ENCODE measurements at places on chromosomes 11 and 22.

- DNase-seq = no peak
These were observed 7.2 kb upstream of the OAF start for GRCh38 chr11:120203626-120204025.

DNA sequence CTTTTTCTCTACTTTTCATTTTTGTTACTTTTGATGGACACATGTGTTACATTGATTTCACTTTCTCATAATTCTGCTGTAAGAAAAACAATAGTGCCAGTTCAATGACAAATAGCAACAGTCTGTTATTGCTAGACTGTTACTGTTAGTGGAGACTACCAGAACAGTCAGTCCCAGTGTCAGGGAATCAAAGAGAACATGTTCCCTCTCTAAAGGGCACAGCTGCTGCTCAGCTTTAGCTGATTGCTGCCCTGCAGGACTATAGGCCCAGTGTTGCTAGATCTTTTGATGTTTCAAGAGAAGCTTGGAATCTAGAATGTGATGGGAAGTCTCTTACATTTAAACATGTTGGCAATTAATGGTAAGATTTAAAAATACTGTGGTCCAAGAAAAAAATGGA, 3.4 kb downstream of the BIRC3 start:
- DNase-seq = peak; percentile 31

DNA sequence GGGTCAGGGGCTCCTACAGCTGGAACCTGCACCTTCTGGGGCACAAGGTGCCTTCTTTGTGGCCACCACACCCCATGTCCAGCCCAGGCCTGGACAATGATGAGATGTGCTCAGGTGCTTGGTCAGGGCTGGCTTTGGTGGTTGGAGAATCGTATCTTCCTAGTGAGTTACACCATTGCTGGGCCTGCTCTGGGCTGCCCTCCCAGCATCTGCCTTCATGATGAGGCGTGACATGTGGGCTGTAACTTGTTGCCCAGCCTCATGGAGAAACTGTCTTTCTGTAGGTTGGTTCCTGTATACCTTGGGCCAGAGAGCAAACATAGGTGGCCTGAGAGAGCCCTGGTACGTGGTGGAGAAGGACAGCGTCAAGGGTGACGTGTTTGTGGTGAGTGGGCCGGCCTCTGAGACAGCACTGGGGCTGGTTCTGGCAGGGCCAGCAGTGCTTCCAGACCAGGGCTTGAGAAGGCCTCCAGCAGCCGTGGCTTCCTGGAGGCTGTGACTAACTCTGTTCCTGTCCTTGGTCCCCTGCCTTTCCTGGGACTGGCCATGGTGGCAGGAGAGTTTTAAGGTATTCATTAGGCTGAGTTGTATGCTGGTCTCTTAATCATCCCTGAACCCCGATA, 18.1 kb downstream of the TRMU start:
- no peak for DNase-seq

- no peak for DNase-seq
These were observed 1074.3 kb upstream of the TENM4 start for GRCh38 chr11:80515097-80515496.

- no peak for DNase-seq
These were observed 160.2 kb downstream of the LDLRAD3 start for GRCh38 chr11:36103933-36104530.

DNA sequence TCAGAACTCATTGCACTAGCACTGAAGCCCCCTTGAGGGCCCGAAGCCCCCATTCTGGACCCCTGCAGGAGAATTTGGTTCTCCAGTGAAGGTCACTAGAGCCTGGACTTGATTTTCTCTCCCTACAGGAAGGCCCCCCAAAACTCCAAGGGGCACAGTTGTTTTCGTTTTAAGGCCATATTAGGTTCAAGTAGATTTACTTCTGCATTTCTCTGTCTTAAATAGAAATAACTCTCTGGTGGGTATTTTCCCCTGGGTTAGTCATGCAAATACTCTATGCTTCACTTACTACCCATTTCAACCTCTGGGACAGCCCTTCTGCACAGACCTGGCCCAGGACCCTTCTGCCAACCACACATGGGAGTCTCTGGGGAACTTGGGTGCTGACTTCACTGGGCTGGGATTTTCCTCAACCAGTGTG, 41.6 kb downstream of the WEE1 start:
- DNase-seq = no peak

DNA sequence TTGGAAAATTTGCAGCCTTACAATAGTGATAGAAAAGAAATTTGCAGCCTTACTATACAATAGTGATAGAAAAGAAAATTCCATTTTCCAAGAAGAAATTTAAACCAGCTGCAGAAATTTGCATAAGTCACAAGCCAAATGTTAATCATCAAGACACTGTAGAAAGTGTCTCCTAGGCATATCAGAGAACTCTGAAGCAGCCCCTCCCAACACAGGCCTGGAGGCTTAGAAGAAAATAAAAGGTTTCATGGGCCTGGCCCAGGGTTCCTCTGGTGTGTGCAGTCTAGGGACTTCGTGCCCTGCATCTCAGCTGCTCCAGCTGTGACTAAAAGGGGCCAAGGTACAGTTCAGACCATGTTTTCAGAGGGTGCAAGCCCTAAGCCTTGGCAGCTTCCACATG, 6.0 kb downstream of the OR4A16 start:
- DNase-seq = no peak

- DNase-seq = no peak
These were observed 19.7 kb upstream of the SLC5A1 start for GRCh38 chr22:32023251-32023827.

DNA sequence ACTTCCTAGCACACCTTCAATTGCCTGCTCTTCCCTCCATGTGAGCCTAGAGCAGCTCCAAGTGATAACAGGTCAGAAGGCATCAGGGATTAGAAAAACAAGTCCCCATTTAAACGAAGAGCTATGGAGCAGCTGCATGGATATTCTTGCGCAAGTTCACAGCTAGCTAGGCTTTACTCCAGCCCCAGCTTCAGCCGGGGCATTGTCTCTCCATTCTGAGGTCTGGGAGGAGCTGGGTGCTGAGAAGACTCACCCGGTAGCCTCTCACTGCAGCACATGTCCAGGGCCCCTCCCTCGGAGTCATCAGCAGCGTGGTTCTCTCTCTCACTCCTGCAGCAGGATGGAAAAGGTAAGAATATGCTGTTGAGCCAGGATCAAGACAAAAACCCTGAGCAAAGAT, 26.0 kb downstream of the PTPN5 start:
- DNase-seq = no peak

- no peak for DNase-seq
These were observed 299.0 kb downstream of the MIAT start for GRCh38 chr22:26956371-26956770.

GRCh38 chr11:16296273-16296672, 60.1 kb downstream of the SOX6 start:
- DNase-seq = no peak

DNA sequence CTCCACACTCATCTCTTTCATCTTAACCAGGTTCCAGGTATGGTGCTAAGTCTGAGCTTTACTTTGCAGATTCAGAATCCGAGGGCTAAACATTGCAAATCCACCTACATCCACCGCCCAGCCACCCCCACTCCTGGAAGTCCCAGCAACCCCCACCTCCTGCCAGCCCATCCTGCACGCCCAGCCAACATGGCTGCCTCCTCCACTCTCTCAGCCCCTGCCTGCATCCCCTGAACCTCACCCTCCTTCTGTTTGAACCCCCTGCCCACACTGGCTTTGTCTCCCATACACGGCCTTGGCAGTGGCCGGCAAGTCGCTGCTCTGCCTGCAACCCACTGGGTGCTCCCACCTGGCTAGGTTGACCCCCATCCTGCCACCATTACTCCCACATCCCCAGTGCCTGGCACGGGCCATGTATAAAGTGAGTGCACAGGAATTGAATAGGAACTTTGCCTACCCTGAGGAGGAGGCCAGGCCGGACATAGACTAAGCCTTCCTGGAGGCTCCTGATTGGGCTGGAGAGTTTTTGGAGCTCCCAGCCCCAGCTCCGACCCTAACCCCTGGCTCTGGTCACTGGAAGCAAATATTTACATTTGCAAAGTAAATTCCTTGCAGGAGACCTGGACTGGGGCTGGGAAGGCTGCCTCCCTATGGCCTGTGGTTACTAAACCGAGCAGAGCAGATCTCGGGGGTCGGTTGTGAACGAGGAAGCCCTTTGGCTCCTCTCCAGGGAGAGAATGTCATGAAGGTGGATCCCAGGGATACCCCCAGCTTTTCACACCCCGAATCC, 14.4 kb downstream of the EMID1 start:
- no peak for DNase-seq

DNA sequence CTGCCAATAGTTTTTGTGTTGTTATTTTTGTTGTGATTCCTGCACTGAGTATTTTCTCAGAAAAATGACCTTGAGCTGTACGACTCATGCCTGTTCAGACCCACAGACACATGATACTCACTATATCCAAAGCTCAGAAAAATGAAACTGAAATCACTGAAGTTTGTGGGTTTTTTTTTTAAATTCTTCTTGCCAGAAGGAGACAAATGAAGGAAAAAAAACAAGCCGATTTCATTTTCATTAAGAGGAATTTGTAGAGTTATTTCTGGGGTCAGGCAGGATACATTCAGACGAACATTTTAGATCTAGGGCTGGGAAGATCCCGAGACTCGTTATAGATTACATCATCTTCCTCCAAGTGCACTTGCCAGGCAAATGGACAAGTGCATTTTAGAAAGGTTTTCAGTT, 60.4 kb downstream of the BMAL1 start:
- DNase-seq = no peak

GRCh38 chr22:37045958-37046357, 5.6 kb upstream of the KCTD17 start:
- DNase-seq = peak; percentile 22

DNA sequence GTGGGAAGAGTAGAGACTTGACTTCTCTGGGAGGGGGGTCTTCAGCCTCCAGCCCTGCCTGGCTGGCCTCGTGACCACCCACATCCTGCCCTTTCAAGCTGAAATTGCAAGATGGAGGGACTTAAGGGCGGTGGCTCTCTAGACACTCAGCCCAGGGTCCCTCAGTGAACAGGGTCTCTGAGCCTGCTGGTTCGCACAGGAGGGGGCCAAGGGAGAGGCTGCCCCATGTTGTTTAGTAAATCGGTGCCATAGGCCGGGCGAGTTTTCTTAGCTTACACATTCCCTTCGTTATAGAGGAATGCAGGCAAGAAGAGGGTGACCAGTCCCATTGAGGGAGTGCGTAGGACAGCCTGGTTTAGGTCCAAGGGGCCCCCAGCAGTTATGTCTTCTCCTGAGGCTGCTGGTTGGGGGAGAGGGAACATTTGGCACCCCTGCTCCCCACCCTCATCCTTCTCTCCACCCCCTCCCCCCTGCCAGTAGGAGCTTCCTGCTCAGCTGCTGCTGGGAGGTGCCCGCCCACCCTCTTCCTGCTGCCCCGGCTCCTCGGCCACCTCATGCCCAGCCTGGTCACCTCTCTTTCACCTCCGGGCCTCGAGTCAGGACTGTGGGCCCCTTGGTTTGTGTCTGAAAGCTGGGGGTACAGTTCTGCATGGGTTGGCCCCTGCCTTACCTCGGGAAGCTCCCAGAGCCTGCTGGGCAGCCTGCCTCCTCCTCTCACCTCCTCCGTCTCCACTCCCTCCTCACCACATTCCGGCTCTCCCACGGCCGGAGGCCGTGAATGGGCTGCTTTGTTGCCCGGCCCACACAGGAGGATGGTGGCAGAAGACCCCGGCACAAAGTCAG, 3.9 kb downstream of the FRMD8 start:
- no peak for DNase-seq

DNA sequence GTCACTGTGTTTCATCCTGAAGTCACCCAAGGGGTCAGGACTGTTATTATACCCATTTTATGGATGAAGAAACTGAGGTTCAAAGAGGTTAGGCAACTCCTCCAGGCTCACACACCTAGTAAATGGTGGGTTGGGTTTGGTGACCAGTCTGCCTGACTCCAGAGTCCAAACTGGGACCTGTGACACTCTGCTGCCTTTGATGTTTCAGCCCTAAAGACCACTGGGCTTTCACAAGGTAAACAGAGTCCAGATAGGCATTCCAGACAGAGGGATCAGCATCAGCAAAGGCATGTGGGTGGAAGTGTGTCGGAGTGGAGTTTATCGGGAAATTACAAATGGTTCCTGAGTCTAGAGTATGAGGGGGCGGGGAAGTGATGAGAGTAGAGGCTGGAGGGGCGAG, 38.5 kb downstream of the MICAL2 start:
- no peak for DNase-seq

DNA sequence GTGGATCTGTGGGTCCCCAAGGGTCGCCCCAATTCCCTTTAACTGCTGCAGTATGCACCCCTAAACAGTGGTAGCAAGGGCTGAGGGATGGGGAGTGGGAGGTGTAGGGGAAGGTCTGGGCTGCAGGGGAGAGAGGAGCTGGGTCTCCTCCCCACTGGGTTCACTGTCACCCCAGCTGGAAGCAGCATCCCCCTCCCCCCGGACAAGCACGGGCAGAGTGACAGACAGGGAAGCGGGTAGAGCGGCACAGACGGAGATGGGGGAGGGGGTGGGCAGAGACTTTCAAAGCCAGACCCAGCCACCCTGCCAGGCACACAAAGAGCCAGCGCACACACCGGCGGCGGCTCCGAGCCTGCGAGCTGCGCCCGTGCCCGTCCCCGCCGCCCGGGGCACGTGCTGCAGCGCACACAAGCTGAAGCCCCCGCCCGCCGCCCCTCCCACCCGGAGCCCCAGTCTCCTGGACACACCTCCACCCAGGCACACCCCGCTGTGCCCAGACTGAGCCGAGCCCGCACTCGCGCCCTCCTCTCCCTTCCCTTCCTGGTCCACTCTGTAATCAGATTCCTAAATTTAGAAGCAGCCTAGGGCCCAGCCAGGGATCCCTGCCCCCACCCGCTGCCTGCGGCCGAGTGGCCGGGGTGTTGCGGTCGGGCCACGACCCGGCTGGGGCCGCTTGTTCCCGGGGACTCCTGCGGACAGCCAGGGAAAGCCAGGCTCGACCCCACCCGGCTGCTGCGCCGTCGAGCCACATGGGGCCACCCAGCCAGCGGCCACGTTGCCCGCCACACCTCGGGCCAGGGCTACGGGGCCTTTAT, 935 bp upstream of the RCOR2 start:
- peak; percentile 38 for DNase-seq

- no peak for DNase-seq
These were observed 14.4 kb downstream of the TMPRSS6 start for GRCh38 chr22:37095113-37095512.

- DNase-seq = no peak
These were observed 44.2 kb upstream of the SMTN start for GRCh38 chr22:31036671-31037550.

- DNase-seq = peak; percentile 43
These were observed 5.5 kb downstream of the PRSS23 start for GRCh38 chr11:86805873-86806310.

- no peak for DNase-seq
These were observed 276.6 kb upstream of the CADM1 start for GRCh38 chr11:115780646-115781362.

GRCh38 chr11:86671531-86672006, 847 bp downstream of the ME3 start:
- DNase-seq = peak; percentile 2

DNA sequence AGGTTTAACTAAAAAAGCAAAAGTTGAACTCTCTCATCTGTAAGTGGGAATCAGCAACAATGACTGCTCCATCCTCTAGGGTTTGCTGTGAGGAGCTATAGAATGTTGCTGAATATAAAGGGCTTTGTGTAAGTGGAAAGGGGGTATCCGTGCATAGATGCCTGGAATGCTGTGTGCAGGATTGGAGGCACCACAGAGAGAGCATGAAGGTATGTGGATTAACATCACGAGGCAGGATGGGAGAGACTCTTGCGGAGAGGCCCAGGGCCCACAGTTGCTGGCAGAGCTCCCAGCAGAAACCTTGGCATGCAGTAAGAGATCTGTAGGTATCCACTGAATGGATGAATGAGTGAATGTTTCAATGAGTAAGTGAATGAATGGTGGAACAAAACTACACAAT, 298.7 kb upstream of the DDI1 start:
- DNase-seq = no peak

- DNase-seq = no peak
These were observed 119.5 kb upstream of the NARS2 start for GRCh38 chr11:78694152-78694551.

- no peak for DNase-seq
These were observed 1499.3 kb downstream of the TBC1D22A start for GRCh38 chr22:48261706-48262105.

Measured in CD4-positive, alpha-beta T cell treated with Interleukin-10 for 1 hour (primary cell).